HEK293T (cell line): ENCODE measurements at places on chromosomes 12 and 14.

- peak; percentile 22 for DNase-seq
These were observed 139.4 kb upstream of the PRICKLE1 start for GRCh38 chr12:42728770-42729534.

- DNase-seq = no peak
These were observed 570 bp downstream of the DMAC2L start for GRCh38 chr14:50312734-50313054.

GRCh38 chr14:57480051-57480450 lies 13.6 kb downstream of the CCDC198 start:
- DNase-seq = no peak

GRCh38 chr14:72607386-72608130 lies 286.3 kb downstream of the DPF3 start:
- DNase-seq = no peak
